Activated effector memory CD4-positive, alpha-beta T cell treated with Interleukin-2 at 50 U/mL for 16 hours (primary cell): ENCODE measurements at places on chromosomes 3 and 15.

GRCh38 chr15:85676342-85677098 lies 118.2 kb downstream of the KLHL25 start:
- DNase-seq, result no peak

DNA sequence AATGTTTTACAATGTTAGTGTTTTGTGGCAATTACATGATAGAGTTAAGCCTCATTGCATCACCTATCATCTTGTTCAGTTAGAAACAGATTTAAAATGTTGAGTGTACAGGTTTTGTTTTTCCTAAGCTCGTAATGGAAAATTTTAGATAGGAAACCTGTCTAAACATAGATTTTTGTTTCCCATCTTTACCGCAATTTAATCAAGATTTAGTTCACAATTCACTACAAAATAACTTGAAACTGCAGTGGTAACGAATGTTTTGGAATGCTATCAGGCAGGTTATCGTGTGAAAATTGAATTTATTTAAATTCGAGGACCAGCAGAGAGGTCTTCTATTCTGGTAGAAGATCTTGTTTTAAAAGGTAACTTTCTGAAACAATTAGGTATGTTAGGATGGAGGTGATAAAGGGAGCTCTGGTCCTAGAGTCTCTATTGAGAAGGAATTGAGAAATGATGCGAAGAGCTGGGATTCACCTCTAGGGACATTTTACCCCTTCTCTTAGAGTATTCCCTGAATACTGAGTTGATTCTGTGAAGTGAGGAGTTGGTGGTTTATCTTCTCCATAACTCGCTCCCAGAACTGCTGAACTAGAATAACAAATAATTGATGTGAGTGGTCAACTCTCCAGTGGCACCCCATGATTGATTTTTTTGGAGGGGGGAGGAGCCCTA lies 1.4 kb downstream of the DOCK3 start:
- DNase-seq, result no peak

DNA sequence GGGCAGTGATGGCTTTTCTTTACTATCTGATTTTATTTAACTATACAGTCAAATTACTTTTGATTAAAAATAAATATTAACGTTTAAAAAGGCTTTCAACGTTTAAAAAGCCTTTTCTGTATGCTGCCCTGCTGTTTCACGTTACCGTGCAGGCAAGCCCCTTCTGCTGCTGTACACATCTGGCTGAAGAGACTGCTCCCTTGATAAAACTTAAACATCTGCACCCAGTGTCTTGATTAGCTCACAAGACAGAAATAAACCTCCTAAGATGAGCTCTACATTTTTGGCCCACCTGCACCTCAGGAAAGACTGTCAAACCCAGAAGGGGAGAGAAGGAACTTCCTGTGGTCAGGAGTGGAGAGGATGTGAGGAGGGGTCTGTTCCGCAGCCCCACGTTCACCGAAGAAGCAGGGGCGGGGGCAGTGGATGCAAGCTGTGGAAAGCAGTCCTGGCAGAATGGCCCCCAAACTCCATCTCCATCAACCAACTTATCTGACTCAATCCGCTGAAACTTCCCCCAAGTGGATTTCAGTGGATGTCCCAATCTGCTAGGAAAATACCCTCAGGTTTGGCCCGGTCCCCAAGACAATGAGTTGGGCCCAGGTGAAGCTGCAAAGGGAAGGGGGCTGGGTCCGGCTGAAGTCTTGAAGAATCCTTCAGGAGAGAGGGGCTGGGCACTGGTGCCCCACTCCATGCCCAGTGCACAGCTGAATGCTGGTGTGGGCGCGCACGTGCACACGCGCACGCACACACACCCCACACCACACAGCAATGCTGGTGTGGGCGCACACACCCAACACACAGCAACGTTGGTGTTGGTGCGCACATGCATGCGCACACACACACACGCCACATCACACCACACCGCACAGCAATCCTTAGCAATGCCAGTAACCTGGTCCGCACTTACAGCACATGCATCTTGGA lies 88.6 kb downstream of the LRIG1 start:
- no peak for DNase-seq

DNA sequence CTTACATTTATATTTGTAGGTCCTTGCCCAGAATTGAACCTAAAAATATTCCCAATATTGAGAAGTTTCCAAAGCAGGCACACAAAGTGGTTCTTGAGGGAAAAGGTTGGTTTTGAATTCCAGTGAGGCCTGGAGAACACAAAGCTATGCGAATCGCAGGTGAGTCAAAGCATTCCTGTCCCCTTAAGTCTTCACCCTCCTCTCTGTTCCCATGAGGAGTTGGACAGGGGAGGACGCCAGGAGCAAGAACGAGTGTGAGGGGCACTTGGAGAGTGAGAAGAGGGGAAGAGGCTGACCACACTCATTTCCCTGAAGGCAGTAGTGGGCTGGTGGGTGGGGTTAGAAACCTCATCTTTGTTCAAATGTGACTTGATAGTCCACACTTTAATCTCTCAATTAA lies 185.8 kb upstream of the EOMES start:
- no peak for DNase-seq

GRCh38 chr3:131067983-131068382 lies 41.3 kb downstream of the NEK11 start:
- DNase-seq, result no peak

- DNase-seq, result no peak
Measured at GRCh38 chr3:140206196-140207040, 271.4 kb downstream of the CLSTN2 start.

DNA sequence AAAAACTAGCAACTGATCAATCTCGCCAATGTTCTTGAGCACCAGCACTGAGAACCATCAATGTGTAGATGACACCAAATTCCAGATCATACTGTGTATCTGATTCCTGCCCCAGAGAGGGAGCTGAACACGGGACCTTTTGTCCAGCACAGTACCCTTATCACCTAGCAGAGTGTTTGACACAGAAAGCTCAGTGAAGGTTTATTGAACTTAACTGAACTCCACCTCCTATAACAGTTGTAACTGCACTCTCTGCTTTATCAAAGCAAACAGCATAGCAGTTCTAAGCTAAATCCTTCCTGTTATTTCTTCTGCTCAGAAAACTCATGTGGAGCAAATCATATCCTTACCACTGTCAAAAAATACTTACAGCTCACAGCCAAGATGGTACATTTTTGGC lies 183.4 kb upstream of the SLCO3A1 start:
- no peak for DNase-seq

GRCh38 chr3:128906804-128907525 lies 27.5 kb downstream of the ACAD9 start:
- DNase-seq, result no peak

GRCh38 chr3:14372587-14372986 lies 29.8 kb upstream of the SLC6A6 start:
- DNase-seq, result no peak

- DNase-seq, result no peak
Measured at GRCh38 chr15:51756482-51756881, 5.1 kb downstream of the TMOD2 start.

- no peak for DNase-seq
Measured at GRCh38 chr3:32401126-32401525, 9.5 kb downstream of the CMTM7 start.

- DNase-seq, result no peak
Measured at GRCh38 chr3:62574266-62574898, 201.0 kb upstream of the FEZF2 start.

DNA sequence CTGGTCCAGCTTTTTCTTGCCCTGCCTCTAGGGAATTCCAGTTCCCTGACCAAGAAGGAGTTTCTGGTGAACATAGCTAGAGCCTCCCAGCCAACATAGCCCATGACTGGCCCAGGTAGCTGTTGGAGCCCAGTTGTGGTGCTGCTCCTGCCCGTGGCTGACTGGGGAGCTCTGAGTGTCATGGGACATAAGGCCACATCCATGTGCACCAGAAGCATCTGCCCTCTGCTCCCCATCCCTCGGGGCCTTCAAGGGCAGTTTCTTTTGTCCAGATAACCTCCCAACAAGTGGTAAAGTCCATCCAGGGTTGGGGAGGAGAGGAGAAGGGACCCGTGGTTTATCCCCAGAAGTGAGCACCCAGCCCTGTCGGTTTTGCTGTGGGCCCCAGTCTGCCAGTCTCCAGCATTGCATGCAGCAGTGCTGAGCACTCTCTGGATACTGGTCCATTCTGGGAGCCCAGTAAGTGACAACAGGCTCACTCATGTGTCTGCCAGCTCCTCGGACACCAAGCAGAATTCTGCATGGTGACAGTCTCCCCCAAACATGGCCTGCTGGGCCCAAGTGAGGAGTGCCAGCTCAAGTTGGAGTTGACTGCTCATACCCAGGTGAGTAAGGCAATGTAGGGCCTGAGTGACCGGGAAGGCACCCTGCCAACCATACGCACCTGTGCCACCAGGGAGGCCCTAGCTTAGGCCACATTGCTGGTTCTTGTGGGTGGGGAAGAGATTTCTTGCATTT lies 28.8 kb downstream of the ACAA1 start:
- no peak for DNase-seq

DNA sequence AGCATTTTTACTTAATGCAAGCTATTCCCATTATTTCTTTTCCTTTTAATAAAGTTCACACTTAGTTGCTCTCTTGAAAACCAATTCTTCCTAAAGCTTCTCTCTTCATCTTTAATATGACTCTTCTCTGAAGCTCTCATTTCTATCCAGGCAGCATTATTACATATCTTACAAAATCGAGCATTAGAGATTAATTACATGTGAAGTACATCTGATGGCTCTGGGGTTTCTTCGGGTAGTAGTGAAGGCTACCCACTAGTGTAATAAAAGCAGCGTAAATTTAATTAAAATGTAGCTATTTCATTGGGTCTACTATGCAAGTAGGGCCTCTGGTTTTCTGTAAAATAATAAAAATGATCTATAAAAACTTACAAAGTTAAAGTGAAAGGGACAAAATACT lies 513.6 kb upstream of the DPH6 start:
- DNase-seq, result no peak

DNA sequence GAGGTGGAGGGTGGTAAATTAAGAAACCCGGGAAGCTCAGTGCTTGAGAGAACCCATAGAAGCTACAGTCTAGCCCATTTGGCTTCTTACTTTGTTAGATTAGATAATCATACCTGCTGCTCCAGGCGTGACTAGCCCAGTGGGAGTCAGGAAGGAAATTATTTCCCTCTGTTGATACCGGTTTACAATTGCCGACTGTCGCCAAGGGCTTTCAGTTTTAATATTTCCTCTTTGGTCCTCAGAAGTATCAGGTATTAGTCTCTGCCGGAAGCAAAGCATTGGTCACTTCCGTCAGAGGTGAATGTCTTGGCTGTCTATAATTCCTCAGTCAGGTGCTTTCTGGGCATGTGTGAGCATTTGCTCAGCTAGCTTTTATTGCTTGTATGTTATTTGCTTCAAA lies 75.2 kb downstream of the LPP start:
- DNase-seq, result no peak

GRCh38 chr3:150006794-150007193 lies 36.1 kb upstream of the PFN2 start:
- no peak for DNase-seq

DNA sequence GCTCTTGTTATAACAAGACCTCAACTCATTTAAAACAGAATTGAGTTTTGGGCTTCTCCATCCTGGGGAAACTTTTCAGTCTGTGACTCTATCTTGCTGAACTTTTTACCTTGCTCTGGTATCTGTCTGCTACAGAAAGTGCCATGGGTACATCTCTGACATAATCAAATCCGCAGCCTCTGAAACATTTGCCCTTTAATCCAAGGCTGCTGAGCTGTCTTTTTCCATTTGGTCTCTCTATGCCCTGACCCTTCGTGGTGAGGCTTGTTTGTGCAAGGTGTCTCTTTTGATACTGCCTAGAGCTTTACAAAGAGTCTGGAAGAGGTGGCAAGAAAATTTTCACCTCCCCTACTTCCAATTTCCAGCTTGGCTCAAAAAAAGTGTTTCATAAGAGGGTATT lies 11.3 kb downstream of the TMEM108 start:
- DNase-seq, result no peak

- DNase-seq, result no peak
Measured at GRCh38 chr3:184760337-184761074, 48.6 kb upstream of the MAGEF1 start.

DNA sequence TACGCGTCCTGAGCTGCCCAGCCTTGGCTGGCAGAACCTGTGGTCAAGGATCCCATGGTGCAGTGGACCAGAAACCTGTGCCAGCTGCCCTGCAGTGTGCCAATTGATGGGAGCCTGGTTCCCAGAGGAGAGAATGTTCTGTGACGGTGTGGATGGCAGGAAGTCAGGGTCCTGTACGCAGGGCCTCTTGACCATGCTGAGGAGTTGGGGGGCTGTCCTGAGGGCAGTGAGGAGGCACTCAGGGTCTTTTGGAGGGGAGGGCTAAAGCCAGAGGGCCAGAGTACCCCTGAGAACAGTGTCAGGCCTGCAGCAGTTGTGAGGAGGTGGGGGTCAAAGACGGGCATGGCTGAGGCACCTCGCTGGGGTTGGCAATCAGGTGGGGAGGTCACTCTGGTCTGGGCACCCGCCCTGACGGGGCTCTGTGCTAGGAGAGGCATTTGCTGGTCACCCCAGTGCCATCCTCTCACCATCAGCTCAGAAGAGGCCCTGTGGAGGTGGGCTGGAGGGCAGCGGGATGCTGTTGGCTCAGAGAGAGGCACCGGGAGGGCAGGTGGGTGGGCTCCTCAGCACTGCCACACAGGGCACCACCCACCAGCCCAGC lies 61.0 kb downstream of the SCN5A start:
- DNase-seq, result no peak

DNA sequence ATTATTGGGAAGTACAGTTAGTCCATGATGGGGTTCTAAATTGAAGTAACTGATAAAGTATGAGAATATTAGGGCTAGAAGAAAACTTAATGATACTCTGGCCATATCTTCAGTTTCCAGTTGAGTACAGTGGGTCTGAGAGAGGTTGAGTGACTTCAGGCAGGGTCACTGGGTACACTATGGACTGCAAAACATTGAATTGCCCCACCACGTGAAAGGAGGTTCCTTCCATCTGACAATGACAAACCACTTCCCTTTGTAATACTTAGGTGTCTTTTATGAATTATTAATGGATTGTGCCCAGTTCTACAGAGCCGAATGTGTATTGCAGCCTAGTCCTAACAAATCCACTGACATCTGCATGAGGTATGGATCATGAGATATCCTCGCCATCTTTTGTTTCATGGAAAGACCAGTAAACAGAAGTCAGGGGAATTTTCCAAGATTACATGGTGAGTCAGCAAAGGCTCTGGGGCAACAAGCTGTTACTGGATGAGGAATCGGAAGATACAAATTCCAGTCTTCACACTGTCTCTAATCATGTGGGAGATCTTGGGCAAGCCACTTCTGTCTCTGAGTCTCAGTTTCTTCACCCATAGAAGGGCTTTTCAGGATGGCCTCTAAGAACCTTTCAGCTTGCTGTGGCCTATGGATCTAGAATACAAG lies 66.5 kb upstream of the BCL6 start:
- DNase-seq, result no peak

GRCh38 chr15:71752128-71752527 lies 58.2 kb upstream of the NR2E3 start:
- DNase-seq, result no peak

DNA sequence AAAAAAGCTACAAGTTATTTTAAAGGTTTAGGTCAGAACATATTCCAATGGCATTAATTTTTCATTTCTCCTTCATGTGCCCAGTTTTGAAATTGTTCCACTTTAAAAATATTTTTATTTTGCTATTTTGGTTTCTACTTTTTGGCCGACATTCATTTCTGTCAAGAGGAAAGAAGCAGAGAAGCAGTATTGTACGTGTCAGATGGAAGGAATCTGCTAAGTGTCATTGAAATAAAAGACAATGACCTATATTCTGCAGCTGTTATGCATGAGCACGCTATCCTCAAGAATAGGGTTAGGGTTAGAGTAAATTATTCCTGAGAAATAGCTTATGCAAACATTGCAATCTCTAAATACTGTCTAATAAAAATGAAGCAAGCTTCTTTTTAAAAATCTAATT lies 941.7 kb downstream of the TUSC7 start:
- no peak for DNase-seq

- no peak for DNase-seq
Measured at GRCh38 chr3:45968706-45969105, 25.4 kb downstream of the CXCR6 start.

- DNase-seq, result no peak
Measured at GRCh38 chr3:137583256-137583655, 180.9 kb upstream of the SOX14 start.
